NCI-H774 (cell line): ENCODE measurements at places on chromosomes 4 and X.
A peak's percentile ranks its signal among the peaks of the same experiment; 100 is the strongest.

- DNase-seq = no peak
These were observed 229.6 kb downstream of the OPHN1 start for GRCh38 chrX:68203646-68204045.

GRCh38 chr4:145681956-145682355, 2.0 kb downstream of the C4orf51 start:
- DNase-seq = no peak

DNA sequence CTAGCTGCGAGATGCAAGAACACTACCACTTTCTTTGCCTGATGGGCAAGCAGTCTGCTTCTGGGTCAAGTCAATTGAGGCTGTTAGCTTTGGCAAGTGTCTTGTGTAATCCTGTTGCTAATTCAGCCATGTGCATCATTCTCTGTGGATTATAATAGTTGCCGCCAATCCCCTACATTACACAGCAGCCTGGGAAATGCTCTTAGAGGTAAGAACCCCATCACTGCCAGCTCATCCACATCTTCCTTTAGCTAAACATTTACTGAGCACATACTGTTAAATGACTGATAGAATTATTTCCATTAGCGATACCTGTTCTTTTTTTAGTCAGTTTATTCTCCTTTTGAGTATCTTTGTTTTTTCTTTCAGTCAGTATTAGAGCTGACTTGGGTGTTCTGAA, 116.2 kb downstream of the CBR4 start:
- no peak for DNase-seq

DNA sequence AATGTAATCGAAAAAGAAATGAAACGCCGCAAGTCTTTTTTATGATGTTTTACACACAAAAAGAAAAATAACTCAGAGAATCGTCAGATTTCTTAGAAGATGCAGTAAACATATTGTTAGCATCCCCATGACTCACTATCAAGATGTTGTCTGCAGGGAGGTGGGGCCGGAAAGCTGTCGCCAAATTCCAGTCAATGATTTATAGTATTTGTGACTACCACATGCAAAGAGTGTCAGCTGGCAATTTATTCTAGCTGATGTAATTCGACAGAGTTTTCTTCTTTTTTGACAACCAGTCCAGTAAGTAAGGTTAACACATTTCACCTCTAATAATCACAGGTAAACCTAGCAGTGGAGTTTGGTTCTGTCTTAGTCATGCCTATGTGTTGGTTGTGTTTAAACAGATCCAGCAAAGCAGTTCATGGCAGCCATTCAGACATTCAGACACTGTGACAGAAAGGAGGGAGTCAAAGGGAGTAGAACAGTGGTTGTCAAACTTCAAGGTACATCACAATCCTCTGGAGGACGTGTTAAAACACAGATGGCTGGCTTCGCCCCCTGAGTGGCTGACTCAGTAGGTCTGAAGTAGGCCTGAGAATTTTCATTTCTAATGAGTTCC, 19.8 kb upstream of the PPP1R2C start:
- no peak for DNase-seq

DNA sequence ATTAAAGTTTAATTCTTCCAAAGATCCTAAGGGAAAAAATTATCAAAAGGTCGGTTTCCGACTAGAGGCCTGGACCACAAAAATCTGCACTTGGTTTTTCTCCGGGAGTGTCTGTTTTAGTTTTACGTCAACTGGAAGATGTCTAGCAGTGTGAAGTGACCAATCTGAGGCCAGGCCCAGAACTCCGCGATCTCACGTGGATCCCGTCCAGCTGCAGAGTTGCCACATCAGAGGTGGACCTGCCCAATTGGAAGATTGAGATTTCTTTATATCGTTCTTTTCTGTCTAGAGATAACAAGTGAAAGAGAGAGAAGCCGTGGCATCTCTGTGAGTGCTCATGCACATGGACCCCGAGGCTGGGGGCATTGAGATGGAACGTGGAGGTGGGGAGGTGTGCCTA, 115.8 kb downstream of the AFF1 start:
- DNase-seq = no peak

- DNase-seq = no peak
These were observed 130.6 kb upstream of the STX18 start for GRCh38 chr4:4672402-4672801.

- no peak for DNase-seq
These were observed 507.8 kb upstream of the INTU start for GRCh38 chr4:127124919-127125318.

DNA sequence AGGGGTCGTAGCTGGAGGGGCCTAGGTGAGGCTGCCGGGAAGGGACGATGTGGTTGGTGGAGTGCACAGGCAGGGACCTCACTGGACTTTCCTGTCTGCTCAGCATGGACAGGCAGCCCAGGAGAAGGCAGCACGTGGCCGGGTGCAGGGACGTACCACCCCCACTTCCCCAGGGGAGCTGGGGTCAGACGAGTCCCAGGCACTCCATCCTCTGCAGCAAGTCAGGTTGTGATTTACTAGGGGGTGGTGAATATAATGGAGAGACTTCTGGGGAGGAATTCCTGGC, 1.5 kb upstream of the CTBP1 start:
- DNase-seq = no peak

DNA sequence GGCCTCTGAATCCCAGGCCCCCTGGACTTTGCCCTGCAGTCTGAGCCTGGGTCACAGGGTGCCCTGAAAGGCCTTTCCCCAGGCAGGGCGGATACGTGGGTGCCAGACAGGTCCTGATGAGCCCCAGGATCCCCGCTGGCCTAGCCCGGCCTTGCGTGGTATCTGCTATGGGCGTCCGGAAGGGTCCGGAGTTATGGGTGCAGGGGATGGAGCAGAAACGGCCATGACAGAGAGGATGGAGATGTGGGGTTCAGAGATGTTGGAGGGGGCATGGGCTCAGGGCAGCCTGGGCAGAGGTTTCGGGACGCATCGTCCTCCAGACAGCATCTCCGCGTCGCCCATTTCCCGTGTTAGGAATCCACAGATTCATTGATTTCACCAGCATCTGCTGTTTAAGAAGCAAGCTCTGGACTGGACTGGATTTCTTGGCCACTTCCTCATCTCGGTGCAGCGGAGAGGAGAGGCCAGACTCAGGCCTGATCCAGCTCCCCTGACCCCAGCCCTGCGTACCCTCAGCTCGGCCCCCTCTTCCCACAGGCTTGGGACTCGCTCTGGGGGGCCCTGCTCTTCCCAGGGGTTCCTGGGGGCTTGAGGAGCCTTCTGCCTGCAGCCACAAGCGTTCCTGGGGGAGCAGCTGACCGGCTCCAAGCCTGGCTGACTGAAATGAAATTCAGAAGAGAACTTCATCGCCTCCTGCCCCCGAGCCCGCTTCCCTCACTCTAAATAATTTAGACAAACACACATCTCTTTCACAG, 86.9 kb upstream of the ADRA2C start:
- DNase-seq = no peak

DNA sequence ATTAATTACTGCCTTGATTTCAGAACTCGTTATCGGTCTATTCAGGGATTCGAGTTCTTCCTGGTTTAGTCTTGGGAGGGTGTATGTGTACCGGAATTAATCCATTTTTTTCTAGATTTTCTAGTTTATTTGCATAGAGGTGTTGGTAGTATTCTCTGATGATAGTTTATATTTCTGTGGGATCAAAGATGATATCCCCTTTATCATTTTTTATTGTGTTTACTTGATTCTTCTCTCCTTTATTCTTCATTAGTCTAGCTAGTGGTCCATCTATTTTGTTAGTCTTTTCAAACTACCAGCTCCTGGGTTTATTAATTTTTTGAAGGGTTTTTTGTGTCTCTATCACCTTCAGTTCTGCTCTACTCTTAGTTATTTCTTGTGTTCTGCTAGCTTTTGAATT, 32.1 kb downstream of the CDX4 start:
- DNase-seq = peak; percentile 7

- no peak for DNase-seq
These were observed 41.4 kb downstream of the ABCB7 start for GRCh38 chrX:75114638-75115037.

GRCh38 chrX:31397119-31397518, 325.3 kb upstream of the FTHL17 start:
- DNase-seq = no peak

DNA sequence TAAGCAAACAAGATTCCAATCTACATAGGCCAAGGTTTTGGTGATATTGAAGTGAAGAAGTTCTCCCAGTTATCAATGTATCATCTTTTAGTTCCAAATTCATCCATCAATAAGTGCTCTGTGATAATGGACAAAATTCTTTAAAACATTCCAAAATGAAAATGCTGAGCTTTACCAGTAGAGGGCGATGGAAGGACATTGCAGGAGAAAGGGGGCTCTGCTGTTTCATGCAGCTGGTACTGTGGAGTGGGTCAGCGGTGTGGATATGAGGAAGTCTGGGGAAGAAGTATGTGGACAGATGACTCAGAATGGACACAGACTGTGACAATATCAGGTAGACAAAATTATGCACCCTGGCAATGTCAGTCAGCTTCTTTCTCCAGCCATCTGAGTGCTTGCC, 46.6 kb upstream of the HS6ST2 start:
- no peak for DNase-seq

DNA sequence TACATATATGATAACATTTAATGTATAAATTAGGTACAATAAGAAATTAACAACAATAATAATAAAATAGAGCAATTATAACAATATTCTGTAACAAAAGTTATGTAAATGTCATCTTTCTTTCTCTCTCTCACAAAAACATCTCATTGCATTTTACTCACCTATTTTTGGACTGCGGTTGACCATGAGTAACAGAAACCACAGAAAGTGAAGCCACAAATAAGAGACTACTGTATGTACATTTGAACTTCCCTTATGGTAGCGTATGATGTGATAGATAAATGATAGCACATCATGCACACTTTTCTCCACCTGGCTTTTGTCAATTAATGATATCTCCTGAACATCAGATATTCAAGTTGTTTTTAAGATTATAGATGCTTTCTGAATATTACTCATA, 80.5 kb downstream of the HNRNPD start:
- no peak for DNase-seq

- DNase-seq = no peak
These were observed 61.4 kb downstream of the TNIP2 start for GRCh38 chr4:2694691-2695090.

DNA sequence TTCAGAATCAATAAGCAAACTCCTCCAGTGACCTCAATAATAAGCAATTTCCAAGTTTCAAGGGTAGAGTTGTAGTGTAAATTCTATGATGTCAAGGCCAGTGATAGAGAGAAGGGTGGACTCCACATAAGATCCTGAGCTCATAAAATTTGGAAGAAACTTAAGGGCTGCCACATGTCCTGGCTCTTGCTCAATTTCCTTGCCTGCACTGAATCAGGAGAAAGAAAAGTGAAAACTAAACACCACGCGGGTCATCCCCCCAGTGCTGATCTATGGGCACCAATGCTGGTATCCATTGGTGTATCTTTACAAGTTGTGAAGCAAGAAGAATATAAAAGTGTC, 392.0 kb upstream of the INTU start:
- DNase-seq = no peak

GRCh38 chr4:52423967-52424366, 235.1 kb downstream of the USP46 start:
- no peak for DNase-seq

DNA sequence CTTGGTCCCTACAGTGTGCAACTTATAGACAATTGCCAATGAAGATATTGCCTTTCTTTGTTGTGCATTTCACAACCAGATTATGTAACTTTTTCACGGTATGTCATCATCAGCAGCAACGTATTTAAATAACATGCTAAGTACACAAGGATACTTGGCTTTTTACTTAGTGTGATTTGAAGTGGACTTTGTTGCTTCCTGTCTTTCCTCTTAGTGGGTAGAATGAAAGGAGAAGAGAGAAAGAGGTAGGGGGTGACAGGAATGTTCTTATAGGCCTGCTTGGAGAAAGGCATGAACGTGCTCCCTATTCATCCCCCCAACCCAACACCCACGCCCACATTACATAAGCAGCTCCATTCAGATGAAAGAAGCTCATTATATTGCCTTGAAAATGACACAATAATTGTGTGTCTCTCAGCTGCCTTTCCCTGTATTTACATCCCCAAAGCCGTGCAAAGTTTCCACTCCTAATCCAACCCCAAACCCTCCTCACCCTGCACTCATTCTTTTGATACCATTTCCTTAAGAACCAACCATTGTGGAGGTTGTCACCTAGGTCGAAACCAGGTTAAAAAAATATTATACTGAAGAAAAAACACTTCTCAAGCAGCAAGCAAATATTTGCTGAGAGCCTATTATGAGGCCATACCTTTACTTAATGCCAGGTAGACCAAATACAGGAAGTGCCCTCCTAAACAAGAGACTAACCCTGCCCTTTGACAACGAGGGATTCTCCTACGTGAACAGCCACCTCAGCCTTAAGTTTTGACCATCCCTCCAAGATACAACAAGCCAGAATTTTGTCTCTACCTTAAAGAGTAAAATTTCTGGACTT, 25.2 kb upstream of the GK start:
- peak; percentile 25 for DNase-seq

GRCh38 chr4:80182237-80182866, 15.0 kb upstream of the PRDM8 start:
- DNase-seq = no peak

DNA sequence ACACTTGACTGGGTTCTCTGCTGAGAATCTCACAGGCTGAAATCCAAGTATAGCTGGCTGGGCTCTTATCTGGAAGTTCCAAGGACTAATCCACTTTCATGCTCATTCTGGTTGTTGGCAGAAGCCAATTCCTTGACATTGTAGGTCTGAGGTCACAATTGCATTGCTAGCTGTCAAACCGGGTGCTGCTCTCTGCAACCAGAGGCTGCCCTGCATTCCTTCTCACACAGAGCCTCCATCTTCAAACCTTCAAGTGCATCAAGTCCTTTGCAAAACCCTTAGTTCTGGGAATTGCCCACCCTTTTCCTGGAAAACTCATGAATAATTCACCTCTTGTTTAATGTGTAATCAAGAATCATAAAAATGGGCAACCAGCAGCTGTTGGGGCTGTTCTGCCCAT, 404.2 kb downstream of the KCNIP4 start:
- DNase-seq = no peak

- no peak for DNase-seq
These were observed 15.0 kb upstream of the MTNR1A start for GRCh38 chr4:186570193-186570996.
